Activated CD4-positive, alpha-beta T cell treated with anti-CD3 and anti-CD28 coated beads, Interleukin-2, amount 10 ng/mL, durations not matched to agents 7 days and 5 days (primary cell): ENCODE measurements at places on chromosomes 1 and 21.

- DNase-seq = no peak
These were observed 706.7 kb downstream of the PTPRU start for GRCh38 chr1:29943034-29943433.

DNA sequence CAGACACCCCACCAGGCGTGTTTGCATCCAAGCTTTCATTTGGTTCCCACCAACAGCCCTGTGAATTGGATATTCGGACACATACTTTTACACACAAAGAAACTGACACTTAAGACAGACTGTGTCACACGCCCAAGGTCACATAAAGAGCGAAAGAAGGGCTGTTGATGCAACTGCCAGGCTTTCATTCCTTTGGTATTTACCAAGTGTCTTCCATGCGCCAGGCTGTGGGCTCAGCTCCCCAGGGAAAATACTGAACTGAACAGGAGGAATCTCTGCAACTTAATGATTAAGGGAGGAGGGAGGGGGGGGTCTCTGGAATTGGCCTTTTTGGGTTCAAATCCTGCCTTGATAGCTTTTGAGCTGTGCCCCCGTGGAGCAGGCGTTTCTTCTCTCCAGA lies 122.8 kb downstream of the ACTL8 start:
- no peak for DNase-seq

- DNase-seq = no peak
These were observed 12.3 kb downstream of the HUNK start for GRCh38 chr21:31885146-31885545.

DNA sequence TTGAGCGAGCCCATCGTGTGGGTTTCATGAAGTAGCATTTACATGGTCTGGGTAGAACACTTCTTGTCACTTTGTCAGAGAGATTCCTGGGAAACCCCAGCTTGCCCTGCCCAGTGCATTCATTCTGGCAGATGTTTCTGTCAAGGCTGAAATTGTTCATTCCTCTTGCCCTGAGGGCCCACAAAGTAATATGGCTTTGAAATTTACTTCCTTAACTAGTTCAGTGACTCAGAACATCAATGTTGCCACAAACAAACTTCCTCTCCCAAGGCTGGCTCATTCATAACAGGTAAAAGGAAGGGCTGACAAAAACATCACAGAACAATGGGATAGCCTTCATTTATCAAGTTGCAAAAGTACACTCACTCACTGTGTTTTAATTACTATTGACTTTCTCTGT lies 5.0 kb upstream of the KIAA0040 start:
- peak; percentile 10 for DNase-seq

GRCh38 chr1:82177192-82177591 lies 376.5 kb downstream of the ADGRL2 start:
- no peak for DNase-seq

- peak; percentile 37 for DNase-seq
These were observed 20.6 kb downstream of the SLC2A1 start for GRCh38 chr1:42937836-42938644.

DNA sequence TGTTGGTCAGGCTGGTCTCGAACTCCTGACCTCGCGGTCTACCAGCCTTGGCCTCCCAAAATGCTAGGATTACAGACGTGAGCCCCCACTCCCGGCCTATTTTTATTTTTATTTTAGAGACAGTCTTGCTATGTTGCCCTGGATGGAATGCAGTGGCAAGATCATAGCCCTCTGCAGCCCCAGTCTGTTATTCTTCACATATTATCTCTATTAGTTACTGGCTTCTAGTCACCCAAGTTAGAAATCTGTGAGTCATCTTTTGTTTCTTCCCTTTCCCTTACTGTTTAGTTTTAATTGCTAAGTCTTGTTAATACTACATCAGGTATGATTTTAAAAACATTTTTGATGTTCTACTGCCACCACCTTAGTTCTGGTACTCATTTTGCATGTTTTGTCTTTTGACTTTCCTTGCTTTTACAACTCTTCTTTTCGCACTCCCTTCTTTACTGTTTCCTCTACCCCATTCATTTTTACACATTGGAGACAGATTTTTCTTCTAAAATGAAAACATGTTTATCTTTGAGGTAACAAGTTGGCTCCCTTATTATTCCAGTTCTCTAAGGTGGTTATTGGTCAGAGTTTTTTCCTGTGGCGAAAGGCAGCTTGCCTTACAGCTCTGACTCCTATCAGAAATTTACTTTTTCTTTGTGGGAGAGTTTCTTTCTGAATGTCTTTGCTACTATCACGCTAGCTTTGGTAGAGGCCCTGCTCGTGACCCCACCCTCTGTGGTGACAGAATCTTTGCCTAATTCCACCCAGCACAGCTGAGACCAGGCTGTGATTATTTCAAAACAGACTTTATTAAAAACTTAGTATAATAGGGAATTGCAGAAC lies 19.5 kb downstream of the ZMYM4 start:
- DNase-seq = no peak

DNA sequence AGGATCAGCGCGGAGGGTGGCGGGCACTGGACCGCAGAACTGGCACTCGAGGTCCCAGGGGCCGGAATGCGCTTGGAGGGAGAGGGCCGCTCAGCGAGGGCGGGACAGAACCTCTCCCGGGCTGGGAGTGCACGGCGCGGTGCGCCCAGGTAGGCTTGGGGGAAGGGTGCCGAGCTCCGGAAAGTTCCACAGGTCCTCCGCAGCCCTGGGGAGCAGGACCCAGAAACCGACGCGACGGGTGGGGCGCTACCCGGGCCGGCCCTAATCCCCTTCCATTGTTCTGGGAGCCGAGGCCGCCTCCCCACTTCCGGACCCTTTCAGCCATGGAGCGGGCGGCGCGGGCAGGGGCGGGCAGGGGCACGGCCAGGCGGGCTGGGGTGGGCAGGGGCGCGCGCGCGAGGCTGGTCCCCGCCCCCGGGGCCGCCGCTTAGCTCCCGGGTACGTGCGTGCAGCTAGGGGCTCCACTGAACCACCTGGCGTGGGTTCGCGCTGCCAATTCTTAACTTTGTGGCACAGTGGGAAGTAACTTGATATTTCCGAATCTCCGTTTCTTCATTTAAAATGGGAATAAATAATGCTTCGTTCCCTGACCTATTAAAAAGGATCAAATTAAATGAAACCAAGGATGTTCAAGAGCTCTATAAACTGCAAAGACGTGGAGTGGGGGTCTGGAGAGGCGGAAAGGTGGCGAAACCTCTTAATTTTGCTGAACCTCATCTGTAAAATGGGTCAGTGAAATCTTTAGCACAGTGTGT lies 20.7 kb downstream of the LGR6 start:
- DNase-seq = no peak

DNA sequence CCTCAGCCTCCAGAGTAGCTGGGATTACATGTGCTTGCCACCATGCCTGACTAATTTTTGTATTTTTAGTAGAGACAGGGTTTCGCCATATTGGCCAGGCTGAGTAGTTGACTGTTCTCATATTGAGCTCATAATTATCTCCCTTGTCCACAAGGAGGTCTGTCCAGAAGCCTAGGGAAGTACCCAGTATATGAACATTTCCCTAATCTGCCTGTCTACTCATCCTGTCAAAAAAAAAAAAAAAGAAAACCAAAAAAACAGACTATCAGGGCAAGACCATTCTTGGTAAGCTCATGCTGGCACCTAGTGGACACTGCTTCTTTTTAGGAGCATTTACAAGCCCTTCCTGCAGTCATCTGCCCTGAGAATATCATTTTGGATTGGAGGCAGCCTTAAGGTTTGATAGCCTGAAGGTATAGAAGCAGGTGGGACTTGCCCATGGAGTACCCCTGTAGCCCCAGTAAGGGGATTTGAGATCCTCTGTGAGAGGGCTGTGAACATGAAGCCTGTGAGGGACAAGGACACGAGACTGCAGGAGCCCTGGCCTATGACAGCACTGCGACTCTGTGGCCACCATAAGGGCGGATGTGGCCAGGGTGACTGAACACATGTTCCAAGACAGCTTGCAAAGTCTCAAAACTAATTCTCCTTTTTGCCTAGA lies 10.8 kb upstream of the DUSP12 start:
- DNase-seq = peak; percentile 62

GRCh38 chr1:192943108-192943507 lies 116.1 kb downstream of the UCHL5 start:
- DNase-seq = no peak

DNA sequence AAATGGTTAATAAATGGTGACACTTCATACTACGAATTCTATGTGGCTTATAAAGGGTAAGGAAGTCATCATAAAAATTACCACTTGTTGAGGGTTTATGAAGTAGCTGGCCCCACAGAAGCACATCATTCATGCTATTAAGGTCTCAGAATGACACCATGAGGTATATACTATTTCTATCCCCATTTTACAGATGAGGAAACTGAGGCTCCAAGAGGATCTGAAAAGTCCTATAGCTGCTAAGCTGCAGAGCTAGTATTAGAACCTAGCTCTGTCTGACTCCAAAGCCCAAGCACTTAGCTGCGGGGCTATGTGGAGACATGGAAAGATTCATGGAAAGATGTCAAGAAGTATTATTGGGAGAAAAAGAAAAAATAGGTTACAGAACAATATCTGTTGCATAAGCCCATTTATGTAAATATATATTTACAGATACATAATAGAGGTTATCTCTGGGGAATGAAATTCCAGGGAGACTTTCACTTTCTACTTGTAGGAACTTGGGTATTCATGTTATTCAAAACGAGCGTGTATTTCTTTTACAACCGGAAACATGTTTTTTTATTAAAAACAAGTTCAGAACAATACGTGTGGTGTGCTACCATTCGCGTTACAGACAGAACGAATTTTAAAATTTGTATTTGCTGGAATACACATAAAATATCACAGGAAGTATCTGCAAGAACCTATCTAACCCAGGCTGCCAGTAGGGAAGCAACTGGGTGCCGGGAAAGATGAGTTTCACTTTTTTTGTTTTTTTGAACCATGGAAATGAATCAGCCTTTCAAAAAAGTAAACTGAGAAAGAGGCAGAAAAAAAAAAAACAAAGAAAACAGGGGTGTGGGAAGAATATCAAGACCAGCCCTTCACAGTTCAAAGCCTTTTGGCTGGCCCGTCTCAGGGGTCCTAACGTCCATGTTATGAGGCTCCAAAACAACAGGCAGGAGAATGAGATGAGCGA lies 13.4 kb downstream of the SPOCD1 start:
- DNase-seq = no peak

DNA sequence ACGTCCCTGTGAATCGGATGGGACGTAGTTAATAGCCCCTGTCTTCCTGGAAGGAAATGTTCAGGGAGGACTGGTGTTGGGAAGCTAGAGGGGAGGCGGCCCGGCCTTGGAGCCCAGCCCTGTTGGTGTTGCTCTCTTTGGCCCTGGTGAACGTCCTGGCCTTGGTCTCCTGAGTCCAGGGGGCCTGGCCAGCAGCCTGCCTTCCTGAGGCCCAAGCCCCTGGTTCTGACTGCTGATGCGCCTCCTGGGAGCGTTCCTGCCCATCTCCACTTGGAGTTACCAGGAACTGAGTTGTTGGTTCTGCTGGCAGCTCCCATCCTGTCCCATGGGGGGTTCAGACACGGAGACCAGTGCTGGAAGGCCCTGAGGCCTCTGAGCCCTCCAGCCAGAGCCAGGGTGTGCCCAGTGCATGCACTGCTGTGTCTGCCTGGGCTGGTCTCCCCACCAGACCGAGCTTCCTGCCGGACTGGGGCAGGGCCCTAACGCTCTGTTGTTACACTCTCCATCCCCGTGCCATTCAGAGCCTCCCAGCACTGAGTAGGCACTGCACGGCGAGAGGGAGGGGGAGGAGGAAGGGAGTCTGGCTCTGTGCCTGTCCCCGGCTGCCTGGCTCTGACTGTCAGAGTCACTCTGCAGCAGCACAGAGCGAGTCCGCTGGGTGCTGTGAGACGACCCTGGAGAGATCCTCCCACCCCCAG lies 382.5 kb upstream of the VAMP3 start:
- peak; percentile 4 for DNase-seq

- no peak for DNase-seq
These were observed 418.5 kb upstream of the RUNX1 start for GRCh38 chr21:35467566-35467965.

GRCh38 chr1:179206812-179207211 lies 22.7 kb downstream of the ABL2 start:
- DNase-seq = no peak

DNA sequence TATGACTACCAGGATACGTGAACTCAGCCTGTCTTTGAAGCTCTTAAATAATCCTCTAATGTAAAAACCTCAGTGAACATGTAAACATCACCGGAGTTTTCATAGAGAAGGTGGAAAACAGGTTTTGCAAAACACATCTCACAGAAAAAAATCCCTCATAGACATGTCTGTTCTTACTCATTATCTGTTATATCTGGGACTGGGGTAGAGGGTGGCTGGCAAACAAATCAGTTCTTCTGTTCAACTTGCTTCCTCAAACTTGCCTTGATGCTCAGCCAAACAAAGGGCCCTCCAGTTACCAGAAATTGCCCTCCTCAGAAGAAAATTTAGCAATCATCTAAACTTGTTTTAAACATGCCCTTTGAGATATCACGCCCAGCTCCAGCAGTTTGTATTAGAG lies 66.1 kb upstream of the CXADR start:
- no peak for DNase-seq

DNA sequence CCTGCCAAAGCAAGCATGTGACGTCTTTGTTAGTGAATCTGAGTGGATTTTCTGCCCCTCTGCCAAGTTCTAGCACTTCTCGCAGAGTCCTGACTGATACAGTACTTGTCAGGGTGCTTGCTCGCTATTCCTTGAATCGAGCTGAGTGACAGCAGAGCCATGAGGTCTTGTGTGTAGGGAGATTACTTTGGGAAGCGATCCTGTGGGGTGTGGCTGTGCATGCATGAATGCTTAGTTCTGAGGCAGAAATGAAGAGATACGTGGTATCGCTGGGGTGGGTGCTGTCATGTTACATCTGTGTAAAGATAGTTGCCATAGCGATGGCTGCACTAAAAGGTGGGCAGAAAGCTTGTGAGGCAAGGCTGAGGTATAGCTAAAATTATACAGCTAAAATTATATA lies 19.3 kb upstream of the DNAJC28 start:
- no peak for DNase-seq

GRCh38 chr1:12148958-12149790 lies 17.6 kb upstream of the TNFRSF1B start:
- DNase-seq = no peak

- no peak for DNase-seq
These were observed 234.7 kb downstream of the TTLL7 start for GRCh38 chr1:83764209-83764608.

- DNase-seq = no peak
These were observed 20.8 kb upstream of the C1orf159 start for GRCh38 chr1:1136547-1137230.

GRCh38 chr1:12336413-12336812 lies 106.6 kb downstream of the VPS13D start:
- no peak for DNase-seq

GRCh38 chr1:12185036-12185917 lies 18.5 kb downstream of the TNFRSF1B start:
- DNase-seq = no peak

DNA sequence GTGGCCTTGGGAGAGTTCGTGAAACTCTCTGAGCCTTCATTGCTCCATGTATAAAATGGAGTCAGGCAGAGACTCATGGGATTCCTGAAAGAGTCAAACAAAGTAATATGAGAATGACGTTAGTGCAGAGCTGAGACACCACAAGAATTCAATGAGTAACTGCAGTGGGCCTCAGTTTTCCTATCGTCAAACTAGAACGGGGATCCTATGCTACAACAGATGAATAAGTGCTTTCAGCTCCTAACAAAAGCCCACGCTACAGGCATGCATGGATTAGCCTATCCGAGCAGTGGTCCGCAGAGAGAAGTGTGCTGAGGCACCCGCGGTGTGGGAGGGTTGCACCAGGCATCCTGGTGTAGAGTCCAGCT lies 124.7 kb downstream of the SYF2 start:
- DNase-seq = no peak

- DNase-seq = no peak
These were observed 46.6 kb downstream of the SSBP3 start for GRCh38 chr1:54359393-54360162.

GRCh38 chr1:246689409-246690008 lies 34.7 kb upstream of the SCCPDH start:
- DNase-seq = peak; percentile 59

GRCh38 chr1:43322506-43322905 lies 15.1 kb upstream of the MPL start:
- DNase-seq = no peak
